Memory B cell (primary cell): ENCODE measurements at places on chromosomes 16 and 17.

DNA sequence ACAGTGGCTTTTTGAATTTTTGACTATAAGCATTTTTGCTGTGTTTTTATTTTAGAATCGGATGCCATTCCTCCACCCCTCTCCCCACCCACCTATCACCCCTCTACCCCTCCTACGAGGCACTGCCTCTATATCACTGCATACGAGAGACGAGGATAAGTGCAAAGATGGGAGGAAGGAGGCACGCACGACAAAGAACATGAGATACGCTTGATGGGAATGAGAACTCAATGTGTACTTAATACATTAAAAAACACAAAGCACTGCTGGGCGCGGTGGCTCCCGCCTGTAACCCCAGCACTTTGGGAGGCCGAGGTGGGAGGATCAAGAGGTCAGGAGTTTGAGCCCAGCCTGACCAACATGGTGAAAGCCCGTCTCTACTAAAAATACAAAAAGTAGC, 8.8 kb upstream of the USP43 start:
- no peak for DNase-seq

DNA sequence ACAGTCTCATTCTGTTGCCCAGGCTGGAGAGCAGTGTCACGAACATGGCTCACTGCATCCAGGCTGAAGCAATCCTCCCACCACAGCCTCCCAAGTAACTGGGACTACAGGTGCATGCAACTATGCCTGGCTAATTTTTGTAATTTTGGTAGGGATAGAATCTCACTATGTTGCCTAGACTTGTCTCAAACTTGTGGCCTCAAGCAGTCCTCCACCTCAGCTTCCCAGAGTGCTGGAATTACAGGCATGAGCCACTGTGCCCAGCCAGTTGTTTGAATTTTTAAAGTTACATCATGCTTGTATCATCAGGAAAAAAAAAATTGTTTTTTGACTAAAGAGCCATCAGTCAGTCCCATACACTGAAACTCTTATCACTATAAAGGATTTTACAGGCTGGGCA, 17.1 kb upstream of the VPS4A start:
- DNase-seq, result no peak

DNA sequence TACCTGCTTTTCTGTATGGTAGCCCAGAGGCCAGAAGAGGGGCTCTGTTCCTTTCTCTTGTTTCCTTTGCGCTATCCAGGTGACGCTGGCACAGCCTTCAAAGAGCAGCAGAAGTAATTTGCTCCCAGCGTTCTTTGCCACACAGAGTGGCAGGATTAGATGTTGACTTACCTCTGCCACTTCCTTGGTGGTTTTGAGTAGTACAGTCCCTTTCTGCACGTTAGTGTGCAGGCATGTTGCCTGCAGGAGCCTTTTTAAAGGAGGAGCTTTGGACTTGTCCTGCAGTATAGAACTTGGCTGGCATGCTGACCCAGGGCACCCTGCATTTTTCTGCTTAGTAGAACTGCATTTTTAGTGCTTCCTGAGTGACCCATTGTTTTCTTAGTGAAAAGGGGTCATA, at the start of gene ABCC11:
Gene ABCC11, minus strand, starts transcription at position 229 of the 400 bp plus-strand sequence. CDS start 15,618 bp downstream, outside the sequence.
- no peak for DNase-seq

DNA sequence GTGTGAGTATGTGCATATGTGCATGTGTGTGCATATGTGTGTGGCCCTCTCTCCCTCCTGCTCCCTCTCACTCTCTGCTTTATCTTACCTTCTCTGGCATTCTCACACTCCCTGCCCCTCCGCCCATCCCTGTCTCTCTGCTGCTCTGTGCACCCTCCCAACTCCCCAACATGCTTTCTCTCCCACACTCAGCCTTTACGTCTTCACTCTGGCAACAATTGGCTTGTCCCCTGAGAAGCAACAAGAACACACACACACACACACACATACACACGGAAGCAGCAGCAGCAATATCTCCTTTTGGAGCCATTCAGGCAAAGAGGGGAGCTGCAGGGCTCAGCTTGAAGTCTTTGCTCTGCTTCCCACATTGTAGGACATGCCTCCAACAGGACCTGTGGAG, 27.8 kb downstream of the PITPNM3 start:
- DNase-seq, result no peak

- DNase-seq, result no peak
These were observed 135.9 kb downstream of the TOX3 start for GRCh38 chr16:52411011-52411410.

DNA sequence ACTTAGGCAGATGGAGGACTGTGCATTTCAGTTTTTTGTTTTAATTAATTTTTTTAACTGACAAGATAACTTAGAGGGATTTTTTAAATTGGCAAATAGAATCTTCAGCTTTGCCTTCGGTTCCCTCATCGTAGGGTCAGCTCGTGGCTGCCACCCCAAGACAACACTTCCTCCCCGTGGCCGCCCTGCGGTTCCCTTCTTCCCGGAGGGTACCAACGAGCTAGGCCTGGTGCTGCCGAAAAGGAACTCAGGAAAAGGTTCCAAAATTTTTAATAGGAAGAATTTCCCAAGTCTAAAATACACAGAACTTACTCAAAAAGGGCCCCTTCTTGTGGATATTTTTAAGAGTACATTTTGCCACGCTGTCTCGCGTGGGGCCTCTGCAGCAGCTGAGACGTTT, 210.4 kb upstream of the CHMP6 start:
- DNase-seq, result no peak
